ENCODE measurements at places on chromosomes 2 and 18.

- no peak for DNase-seq
These were observed at the start of gene CRACDL for GRCh38 chr2:98935777-98936352. Gene CRACDL (minus strand): TSS chr2:98936225. CDS start chr2:98846800, 89,425 bp downstream.

GRCh38 chr2:166417669-166418068 is 41.9 kb upstream of the SCN9A start:
- DNase-seq, result peak; percentile 35

DNA sequence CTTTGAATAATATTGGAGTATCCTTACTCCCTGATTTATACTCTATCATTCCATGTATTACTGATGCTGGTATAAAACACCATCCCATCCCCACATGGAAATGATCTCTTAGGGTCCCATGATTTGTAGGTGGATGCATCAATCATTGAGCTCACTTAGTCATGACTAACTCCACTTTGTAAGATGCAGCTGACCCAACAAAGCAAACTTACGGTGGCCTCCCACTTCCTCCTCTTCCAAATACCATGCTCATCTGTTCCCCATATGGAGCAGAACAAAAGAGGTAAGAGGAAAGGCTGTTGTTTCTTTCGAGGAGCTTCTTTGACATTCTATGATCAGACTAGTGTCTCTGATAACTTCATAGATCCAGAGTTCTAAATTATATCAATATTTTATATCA is 640.2 kb upstream of the SLC39A10 start:
- DNase-seq, result no peak

DNA sequence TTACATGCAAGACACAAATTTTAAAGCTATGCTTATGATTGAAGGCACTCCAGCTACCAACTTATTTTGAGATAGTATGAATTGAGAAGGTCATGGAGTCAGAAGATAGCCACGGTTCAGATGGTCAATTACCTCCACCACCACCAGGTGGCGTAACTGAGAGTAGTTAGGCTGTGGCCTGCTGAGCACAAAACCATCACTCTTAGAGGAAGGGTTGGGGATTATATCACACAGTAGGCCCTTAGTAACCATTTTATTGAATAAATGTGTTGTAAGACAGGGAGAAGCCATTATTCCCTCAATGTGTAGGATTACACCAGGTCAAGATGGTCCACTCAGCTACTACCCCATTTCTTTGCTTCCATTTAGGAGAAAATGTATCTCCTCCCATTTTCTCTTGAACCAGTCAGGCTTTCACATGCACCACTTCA is 18.8 kb downstream of the KLHL41 start:
- DNase-seq, result peak; percentile 12

DNA sequence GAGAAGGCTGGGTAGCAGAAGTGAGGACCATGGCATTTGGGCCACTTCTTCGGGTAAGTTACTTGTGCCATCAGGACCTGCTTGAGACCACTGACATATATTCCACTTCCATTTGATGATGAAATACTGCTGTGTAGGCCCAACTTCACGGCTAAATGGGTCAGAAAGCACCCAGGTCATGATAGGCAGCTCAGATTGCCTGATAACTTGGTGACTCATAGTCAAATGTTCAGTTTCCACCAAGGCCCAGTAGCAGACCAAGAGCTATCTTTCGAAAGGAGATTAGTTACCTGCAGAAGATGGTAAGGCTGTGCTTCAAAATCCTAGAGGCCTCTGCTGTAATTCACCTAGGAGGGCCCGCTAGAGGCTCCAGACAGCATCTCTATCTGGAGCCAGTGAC is 31.8 kb upstream of the MEX3C start:
- no peak for DNase-seq

DNA sequence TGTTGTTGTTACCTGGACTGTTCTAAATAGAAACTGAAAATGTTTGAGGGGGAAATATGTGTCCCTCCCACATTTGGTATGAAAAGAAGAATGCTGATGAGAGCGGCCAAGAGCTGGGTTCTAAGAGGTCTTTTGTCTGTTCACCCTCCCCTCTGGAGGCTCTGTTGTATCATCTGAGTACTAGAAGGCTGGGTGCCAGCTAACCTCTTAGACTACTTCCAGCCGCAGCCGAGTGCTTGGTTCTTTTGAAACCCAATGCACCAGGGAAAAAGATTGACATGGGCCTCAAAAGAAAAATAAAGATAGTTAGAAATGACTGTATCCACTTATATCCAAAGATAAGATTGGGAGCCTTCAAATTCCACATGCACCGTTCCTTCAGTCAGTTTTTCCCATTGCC is 255.9 kb downstream of the TXNL1 start:
- DNase-seq, result no peak

DNA sequence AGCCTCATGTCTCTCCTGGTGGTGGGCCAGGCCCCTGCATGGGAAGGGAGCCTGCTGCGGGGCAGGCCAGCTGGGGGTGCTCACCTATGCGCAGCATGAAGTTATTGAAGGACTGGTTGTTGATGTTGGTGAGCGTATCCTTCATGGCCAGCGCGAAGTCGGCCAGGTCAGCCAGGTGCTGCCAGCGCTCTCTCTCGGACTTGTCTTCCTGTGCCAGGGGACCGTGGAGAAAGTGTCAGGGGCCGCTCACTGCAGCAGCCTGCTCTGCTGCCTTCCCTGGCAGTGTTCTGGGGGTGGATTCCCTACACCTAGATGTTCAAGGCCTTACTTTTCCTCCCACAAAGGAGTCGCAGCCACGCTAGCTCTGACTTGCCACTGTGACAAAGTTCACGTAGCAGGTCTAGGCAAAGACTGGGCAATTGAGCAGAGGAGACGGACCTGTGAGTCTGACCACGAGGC is 28.2 kb downstream of the CENPO start:
- no peak for DNase-seq

- DNase-seq, result no peak
These were observed 997.9 kb upstream of the CELF4 start for GRCh38 chr18:38563396-38563980.

GRCh38 chr2:46377101-46377581 is 79.9 kb downstream of the EPAS1 start:
- no peak for DNase-seq

All from SW 1271 (cell line).